HFFc6 (cell line): ENCODE measurements at places on chromosomes 13 and 19. TPM values are rescaled to one million over a fixed set of nuclear protein-coding genes. Genes with fewer than 3 reads are reported as not detected.

The BCL2L12 gene
- total RNA-seq, result 23.9 to 35.7 TPM (median 33.2 TPM) in 3 replicates

The GRK1 gene
- total RNA-seq, result not detected in 2 replicates

The GNG7 gene
- total RNA-seq, result 0.11 and 0.26 TPM in 2 replicates

The ADM5 gene
- 0.60 to 0.95 TPM (median 0.60 TPM) in 3 replicates for total RNA-seq

The NCAN gene
- not detected in 3 replicates for total RNA-seq

The FCAR gene
- not detected in 3 replicates for total RNA-seq

The RFPL4A gene
- total RNA-seq, result not detected in 3 replicates
